ELF-1 (cell line): ENCODE measurements at places on chromosomes 5 and 9.

- no peak for DNase-seq
These were observed 84.0 kb downstream of the ADAMTS12 start for GRCh38 chr5:33807771-33808170.

DNA sequence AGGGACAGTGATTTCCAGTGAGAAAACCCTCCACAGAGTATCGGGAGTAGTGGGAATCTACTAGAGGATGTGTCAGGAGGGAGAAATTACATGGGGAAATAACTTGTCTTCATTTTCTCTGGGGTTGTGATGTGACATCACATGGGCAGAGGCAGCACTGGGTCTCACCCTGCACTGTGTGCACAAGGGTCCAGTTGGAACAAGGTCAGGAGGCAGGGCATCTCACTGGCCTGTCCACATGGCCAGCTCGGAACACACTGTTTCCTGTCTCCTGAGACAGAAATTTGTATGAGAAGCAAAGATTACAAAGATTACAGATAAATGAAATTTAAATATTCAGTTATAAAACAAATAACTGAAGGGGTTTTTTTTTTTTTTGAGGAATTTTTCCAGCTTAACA is 62.6 kb upstream of the ECM2 start:
- DNase-seq: no peak

DNA sequence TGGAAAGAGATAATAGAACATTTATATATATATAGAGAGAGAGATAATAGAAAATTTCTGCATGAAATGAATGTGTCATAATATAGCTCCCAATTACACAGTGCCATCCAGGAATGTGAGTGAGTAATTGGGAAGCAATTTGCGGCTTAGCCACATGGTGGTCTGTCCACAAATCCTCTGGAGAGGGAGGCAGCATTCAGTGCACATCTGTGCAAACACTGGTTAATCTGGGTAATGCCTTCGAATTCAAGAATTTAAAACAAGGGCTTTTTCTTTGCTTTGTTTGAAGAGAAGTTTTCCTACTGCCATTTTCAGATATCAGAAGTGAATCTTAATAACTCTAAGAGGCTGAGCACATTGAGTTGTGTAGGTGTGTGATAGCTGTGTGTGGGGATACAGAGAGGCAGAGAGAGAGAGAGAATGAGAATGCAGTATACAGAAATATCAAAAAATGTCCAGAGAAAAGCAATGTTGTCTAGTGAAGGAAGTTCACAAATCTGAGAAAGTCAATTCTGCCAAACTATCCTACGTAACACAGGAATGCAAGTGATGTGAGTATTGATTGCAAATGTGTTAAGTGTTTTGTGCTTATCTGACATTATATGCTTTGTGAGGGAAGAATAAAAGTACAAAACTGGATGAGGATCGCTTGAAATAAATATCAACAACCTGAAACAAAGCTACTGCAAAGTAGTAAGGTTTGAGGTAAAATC is 134.6 kb downstream of the EDIL3 start:
- DNase-seq: peak; percentile 21

DNA sequence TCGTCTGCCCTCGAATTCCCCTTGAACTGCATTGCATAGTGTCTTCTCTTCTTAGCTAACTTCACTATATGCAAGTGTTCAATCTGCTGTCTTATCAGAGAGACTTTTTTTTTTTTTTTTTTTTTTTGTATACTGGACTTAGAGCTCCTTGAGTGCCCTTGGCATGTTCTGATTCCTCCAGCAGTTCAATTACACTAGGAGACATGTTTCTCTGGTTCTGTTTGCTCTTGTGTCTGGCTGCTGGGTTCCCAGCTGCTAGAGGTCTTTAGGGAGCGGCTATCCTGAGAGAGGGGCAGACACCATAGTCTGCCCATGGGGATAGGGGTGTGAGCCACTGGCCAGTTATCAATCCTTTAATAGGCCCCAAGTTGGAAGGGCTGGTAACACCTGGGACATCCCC is 13.1 kb downstream of the OR2S2 start:
- no peak for DNase-seq

DNA sequence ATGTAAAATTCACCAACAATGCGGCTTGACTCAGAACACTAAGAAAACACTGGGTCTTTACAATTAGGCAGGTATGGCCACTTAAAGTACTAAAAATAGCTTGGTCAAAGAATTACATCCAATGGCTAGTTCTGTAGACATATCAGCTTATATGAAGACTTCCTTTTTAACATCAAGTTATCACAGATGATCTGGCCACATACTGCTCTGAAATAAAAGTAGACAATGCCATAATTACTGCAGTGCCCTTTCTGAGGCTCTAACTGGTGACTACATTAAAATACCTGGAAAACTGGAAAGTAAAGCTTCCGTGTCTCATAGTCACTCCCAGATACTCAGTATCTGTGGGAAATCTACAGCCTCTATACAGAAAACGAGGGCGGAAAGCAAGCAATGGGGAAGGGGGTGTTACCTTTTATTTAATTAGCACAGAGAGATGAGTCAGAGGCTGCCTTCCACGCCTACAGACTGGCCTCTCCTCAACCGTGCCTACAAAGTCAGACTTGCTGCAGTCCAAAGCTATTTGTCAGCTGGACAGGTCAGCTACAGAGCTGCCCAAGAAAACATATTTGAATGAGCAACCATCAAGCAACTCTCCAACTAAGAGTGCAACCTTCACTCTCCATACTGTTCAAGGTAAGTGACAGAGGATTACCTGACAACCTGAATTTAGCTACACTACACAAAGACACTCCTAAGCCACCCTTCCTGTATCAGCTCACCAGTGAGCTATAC is 8.7 kb downstream of the SERINC5 start:
- peak; percentile 85 for DNase-seq
